ENCODE measurements at places on chromosomes 16 and 17. TPM values are rescaled to one million over a fixed set of nuclear protein-coding genes. Genes with fewer than 3 reads are reported as not detected.

Gene TEKT5
- total RNA-seq, result not detected

DNA sequence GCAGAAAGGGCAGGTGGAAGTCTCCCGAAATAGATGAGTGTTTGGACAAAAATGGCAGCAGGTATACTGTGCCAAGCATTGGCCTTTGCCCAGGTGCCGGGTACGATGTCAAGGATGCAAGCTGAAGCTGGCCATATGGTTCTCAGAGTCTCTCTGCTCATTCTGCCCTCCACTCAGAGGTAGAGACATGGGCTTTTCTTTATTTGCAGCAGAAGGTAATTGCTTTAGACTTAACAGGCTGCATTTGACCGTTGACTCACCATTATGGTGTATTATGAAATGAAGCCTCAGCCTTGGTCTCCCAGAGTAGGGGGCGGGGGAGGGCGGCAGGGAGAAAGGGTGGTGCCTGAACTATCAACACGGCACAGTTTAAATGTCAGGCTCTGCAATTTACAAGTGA lies 969.1 kb upstream of the EEF2KMT start:
- no peak for DNase-seq

DNA sequence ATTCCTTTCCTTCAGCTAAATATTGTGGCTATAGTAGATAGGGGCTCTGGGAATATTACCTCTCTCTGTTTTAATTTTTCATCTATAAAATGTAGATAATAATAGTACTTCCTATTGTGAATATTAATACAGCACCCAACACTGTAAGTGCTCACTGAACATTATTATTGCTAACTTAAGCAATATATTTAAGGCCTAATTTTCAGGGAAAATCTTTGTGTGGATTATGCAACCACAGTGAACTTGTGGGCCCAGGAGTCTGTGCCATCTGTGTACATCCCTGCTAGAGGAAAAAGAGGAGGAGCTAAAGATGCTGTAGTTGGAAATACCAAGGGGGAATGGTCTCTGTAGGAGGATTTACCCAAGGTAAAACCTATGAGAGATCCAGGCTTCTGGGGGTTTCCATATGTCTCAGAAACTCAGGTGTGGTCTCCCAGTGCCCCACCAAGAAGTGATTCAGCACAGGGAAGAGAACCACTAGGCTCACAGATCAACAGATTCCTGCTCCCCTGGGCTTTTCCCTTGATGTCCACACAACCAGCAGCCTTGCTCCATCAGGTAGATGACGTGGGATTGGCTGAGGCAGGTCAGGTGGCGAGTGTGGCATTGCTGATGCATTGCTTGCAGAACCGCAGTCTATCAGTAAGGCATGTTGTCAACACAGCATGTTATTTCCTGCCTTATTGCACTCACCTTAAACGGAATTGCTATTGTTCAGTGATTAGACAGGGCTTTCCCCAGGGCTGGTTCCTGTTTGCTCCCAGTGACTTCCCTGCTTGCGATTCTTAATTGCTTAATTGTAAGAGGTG lies 1.6 kb upstream of the N4BP1 start:
- DNase-seq, result no peak

GRCh38 chr17:71635187-71635586 lies 485.6 kb upstream of the SOX9 start:
- no peak for DNase-seq

DNA sequence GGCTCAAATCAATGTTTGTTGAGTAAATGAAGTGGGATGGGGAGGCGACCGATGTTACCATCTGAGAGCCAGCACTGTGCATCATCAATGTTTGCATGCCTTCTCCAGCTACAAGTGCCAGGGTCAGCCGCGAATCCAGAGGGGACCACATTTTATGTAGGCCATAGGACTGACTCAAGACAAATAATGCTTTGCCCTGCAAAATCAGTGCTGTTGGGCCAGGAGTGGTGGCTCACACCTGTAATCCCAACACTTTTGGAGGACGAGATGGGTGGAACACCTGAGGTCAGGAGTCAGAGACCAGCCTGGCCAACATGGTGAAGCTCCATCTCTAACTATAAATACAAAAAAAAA lies 53.1 kb upstream of the WSB1 start:
- DNase-seq, result no peak

Gene DEXI
- 62.3 TPM for total RNA-seq

All from LHCN-M2 (cell line).